CD14-positive monocyte (primary cell): ENCODE measurements at places on chromosomes 7 and 10.

- no peak for DNase-seq
Observed at GRCh38 chr10:122510736-122511135, 49.4 kb downstream of the HTRA1 start.

DNA sequence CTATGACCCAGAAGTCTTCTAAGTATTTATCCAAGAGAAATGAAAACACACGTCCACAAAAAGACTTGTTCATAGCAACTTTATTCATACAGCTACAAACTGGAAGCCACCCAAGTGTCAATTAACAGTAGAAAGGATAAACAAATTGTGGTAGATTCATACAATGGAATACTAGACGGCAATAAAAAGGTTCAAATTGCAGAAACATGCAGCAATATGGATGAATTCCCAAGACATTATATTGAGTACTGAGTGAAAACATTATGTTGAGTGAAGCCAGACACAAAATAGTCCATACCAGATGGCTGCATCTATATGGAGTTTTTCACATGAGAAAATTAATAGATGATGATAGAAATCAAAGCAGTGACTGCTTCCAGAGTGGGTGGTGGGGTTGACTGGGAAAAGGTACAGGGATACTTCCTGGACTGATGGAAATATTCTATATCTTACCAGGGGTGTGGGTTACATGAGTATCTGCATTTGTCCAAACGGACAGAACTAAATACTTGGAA is 292.0 kb downstream of the FGFR2 start:
- no peak for DNase-seq

- peak; percentile 65 for DNase-seq
Observed at GRCh38 chr10:75532253-75532924, 101.0 kb downstream of the LRMDA start.

DNA sequence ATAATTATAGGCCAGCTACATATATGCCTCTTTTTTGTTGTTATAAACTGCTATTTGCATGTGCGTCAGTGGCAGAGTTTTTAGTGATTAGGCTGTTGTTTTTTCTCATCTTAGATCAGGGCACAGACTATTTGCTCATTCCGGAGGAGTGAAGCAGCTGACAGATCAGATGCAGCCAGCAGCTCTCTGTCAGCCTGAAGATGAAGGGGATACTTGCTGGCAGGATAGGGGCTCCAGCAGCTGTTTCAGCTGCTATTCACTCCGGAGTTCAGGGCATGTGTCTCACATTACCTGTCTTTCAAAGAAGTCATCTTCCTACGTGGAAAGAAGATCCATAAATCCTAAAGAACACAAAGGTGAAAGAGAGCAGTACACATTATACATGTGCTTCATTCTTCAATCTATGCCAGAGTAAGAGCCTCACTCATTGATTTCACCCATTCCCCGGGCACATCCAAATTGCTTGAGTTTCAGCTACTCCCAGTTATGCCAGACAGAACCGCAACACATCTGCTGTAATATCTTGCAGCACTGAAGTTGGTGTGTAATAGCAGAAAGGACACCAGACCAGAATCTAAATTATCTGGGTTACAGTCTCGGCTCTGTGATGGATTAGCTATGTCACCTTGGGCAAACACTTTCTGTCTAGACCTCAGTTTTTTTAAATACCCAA is 182.8 kb upstream of the CHRM2 start:
- DNase-seq = no peak

DNA sequence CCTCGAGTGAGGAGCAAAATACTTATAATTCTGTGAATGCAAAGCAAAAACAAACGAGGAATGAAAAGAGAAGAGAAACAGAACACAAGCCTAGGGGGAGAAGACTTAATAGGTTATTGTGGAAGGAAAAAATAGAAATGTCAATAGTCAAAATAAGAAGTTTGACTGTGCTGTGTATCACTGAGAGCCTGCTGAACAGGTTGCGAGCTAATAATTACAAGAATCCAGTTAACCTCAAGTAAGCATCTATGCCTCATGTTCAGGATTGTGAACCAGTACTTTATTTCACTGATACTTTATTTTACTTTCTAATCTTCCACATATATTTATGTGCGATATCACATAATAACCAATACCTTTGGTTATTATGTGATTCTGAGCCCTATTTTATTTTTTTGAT is 316.7 kb downstream of the OTUD1 start:
- no peak for DNase-seq

DNA sequence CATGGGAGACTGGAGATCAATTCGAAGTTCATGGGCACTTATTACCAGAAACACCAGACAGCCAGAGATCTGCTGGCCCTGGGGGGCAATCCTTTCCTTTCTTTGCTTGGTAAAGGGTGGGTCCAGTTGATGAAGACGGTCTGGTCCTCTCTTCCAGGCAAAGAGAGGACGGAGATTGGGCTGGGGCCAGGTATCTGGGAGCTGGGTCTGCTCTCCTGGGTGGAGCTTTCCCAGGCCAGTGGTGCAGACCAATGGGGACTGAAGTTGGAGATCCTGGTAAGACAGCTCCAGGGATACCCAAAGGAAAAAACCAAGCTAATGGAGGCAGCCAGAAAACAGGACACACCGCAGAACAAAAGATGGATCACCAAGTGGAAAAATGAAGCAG is 18.3 kb downstream of the NOD1 start:
- DNase-seq = no peak

DNA sequence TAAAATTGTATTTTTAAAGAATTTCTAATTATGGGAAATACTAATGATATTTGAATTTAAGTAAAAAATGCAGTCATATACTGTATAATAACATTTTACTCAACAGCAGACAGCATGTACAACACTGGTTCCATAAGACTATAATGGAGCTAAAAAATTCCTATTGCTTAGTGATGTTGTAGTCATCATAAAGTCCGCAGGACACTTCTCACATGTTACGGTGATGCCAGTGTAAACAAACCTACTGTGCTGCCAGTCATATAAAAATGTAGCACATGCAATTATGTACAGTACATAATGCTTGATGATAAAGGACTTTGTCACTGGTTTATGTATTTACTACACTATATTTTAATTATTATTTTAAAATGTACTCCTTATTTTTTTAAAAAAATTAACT is 629.3 kb downstream of the IPMK start:
- DNase-seq = no peak

DNA sequence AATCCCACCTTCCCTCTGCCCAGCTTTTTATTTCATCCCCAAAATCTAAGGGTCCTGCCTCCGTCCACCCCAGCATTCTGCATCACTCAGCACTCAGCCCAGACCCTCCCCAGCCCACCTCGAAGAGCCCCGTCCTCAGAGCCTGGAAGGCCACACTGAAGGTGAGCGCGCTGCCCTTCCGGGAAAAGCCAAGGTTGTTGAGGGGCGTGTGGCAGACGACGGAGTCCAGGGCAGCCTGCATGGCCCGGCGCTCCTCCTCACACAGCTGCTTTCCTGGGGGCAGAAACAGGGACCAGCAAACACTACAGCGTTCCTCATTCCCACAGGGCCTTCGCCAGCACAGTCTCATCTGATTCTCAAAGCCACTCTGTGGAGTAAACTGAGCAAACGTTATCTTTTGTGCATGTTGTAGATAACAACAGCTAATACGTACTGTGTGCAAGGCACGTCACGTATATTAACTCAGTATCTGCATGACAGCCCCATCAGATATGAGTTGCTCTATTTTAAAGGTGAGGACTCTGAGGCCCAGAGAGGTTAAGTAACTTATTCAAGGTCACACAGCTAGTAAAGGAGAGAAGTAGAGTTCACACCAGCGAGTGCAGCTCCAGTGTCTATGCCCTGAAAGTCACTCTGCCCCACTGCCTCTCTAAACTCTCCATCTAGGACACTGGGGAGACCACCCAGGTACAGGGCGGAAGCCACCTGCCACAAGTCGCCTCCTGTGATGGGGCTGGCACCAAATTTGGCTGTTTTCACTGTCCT is 2.8 kb downstream of the TRAPPC14 start:
- no peak for DNase-seq
